Fibroblast of the aortic adventitia (primary cell): ENCODE measurements at places on chromosomes 5 and 9.
A peak's percentile ranks its signal among the peaks of the same experiment; 100 is the strongest.

DNA sequence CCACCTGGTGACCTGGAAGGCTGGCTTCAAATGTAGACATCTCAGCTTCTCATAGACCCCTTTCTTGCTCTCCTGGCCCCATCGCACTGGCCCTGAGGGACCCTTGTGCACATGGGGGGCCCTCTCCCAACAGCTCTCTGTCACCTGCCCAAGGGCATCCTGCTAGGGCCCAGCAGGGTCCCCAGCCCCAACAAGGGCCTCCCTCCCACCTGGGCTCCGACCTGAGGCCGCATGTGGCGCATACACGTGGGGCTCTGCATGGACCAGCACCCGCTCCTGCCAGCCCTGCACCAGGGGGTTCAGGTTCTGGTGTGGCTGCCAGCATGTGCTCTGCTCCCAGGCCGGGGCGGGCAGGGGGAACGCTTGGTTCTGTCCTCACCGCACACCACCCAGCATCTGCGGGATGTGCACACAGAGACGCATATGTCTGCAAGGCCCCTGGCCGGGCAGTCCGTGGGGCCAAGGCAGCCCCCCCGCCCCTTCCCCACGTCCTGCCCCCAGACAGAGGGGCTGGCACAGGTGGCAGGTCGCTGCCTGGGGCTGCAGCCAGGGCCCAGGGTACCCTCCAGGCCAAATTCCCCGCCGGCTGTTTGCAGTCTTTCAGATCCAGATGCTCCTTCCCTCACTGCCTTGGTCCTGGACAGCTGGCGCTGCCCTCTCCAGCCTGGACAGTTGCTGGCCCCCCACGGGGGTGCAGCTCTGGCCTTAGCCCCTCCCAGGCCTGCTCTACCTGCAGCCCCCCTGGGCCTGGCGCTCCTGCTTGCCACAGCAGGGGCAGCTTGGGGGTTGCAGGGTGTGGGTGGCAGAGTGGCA, 17.9 kb upstream of the NRARP start:
- no peak for DNase-seq

- DNase-seq, result no peak
Measured at GRCh38 chr5:11520241-11520930, 383.9 kb downstream of the CTNND2 start.

DNA sequence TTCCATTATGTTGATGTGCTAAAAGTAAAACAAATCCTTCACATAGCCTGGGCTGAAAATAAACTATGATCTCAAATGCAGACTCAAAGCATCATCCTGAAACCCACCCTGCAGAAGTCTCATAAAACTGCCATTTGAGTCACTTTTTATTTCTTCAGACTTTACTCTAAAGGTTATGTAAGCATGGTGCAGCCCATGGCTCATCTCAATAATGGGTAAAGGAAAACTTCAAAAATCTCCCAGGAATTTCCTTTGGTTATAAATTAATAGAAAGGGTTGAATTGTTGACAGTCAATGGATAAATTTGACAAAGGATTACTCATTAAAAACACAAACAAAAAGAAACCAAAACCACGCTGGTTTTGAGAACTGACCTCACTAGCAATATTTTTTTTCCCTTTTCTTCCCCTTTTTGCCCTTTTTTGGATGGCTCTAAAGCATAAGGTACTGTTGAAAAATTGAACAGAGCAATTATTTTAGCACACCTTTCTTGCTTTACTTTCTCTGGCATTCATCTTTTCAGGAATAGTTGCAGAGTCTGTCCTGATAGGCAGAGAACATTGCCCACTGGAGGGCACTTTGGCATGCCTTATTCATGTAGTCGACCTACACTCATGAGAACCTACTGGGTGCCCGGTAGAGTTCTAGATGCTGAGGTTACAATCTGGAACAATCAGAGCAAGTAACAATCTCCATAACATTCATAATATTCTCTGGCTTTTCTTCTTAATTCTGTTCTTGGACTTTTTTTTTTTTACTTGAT, 191.4 kb downstream of the TMEM167A start:
- peak; percentile 23 for DNase-seq

GRCh38 chr5:134189031-134189430, 12.3 kb upstream of the SKP1 start:
- DNase-seq, result no peak

GRCh38 chr5:33843579-33843978, 48.2 kb downstream of the ADAMTS12 start:
- peak; percentile 85 for DNase-seq

DNA sequence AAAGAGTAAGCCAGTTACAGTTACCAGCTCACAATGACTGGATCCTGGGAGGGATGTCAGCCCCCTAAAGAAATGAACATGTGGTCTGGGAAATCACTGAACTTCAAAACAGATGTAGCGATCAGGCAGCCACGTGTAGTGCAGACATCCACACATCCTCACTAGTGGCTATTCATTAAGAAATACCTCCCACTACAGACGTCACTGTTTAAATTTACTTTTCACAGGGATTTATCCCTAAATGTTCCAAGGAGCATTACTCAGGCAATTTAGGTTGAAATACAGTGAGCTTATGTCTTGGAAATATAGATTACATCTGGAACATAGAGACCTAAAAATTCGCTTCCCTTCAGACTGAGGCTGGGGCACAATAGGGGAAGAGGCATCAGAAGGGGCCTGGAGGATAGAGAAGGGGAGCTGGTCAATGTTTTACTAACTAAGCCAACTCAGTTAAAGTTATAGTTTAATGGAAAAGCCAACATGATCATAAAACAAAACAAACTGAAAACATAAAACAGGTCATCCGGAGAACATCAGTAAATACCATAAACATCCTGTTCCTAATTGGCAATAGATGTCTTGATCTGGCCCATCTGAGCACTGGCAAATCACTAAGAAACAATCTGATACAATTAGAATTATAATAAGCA, 92.3 kb downstream of the FANCC start:
- peak; percentile 14 for DNase-seq

GRCh38 chr5:59390074-59390659, 503.4 kb downstream of the PDE4D start:
- peak; percentile 46 for DNase-seq

GRCh38 chr5:83665631-83666030, 55.0 kb downstream of the HAPLN1 start:
- DNase-seq, result no peak

- peak; percentile 33 for DNase-seq
Measured at GRCh38 chr5:111585291-111585690, 73.0 kb upstream of the STARD4 start.

GRCh38 chr5:149930749-149931574, 13.6 kb downstream of the PDE6A start:
- no peak for DNase-seq

DNA sequence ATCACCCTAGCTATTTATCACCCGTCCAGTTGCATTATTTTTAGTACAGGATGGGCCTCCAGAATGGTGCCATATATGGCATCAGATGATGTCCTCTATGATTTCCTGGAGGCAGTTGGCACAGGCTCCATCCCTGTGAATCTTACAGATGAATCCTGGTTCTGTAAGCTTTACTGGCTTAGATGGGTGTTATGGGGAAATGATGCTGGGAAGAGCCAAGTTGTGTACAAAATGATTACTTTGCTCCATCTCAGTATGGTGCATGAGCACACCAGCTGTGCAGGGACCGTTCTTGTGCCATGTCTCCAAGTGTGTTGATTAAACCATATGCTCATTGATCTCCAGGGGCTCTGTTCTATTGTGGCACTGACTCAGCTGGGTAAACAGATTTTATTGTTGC, 755.7 kb downstream of the TLR4 start:
- DNase-seq, result no peak

- peak; percentile 61 for DNase-seq
Measured at GRCh38 chr5:130066644-130067043, 162.4 kb downstream of the CHSY3 start.

GRCh38 chr5:81408496-81408895, 14.6 kb upstream of the ACOT12 start:
- peak; percentile 49 for DNase-seq

DNA sequence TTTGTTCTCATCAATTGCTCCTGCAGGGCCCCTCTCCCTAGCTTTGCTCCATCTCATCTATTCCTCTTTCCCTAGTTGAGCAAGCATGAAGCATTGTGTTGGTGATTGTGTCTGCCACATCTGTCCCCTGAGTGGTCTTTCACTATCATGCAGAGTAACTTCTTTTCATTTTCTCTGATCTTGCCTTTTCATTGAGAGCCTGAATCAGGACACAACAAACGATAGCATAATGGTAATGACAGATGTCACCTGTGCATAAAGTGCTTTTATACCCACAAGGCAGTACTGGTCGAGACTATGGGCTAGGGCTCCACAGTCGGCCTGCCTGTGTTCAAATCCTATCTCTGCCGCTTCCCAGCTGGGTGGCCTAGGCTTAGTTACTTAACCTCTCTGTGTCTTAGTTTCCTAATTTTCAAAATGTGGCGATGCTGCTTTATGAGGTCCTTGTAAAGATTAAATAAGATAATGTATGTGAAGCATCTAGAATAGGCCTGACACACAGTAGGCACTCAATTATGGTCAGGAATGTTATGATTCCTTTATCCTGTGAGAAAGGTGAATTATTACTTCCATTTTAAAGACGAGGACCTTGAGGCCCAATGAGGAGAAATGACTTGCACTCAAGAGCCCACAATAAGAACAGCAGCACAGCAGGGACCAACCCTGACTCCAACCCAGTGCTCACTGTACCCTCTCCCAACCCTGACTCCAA, 137.1 kb upstream of the ZNF618 start:
- no peak for DNase-seq

DNA sequence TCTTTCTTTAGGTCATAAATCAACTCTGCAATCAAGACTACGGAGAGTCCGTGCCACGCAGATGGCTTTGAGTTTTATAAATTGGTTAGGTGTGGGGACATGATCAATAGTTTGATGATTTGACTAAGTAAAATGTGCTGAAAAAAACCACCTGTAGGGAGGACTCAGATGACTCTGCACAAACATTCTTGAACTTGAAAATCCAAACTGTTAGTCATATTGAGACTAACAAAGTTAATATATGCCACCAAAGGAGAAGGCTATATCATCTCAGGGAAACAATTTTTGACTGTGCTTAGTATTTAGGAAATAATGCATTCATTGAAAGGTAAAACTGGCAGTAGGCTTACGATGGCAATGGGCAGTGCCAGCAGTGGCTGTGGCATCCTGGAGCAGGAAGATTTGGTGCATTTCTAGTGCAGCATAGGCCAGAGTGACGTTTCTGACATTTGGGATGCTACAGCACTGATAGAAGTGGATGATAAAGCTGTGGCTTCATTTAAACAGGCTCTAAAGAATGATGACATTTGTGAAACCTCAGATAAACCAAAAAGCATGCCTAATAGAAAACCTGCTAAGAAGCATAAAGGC, 291.1 kb downstream of the MLLT3 start:
- DNase-seq, result no peak

- DNase-seq, result no peak
Measured at GRCh38 chr5:131384173-131384572, 120.3 kb downstream of the CDC42SE2 start.

DNA sequence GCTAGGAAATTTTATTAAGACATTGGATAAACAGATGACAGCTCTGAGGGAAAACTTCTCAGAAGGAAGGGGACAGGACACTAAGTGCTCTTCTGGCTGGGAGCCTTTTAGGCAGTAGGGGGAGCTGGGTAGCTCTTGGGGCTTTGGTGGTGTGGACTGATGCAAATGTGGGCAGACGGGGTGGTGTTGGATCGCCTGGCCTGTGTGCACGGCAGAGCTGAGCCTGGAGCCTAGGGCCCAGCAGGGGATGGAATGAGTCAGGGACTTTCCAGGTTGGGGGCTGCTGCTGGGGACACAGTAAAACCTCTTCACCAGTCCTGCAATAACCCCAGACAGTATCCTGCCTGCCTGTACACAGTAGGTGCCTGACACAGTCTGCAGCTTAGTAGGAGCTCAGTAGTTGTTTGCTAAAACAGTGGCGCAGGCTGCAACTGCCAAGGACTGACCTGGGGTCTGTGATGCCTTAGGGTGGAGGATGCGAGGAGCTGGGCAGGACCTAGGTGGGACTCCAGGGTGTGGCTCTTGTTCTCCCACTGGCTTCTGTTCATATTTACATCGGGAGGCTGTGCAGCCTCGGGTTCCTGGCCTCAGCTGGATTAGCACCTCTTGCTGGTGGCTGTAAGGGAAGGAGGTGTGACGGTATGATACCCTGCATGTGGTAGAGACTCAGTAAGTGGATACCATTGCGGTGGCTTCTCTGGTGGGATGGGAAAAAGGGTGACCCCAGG, 83.8 kb downstream of the DAB2IP start:
- DNase-seq, result peak; percentile 49

DNA sequence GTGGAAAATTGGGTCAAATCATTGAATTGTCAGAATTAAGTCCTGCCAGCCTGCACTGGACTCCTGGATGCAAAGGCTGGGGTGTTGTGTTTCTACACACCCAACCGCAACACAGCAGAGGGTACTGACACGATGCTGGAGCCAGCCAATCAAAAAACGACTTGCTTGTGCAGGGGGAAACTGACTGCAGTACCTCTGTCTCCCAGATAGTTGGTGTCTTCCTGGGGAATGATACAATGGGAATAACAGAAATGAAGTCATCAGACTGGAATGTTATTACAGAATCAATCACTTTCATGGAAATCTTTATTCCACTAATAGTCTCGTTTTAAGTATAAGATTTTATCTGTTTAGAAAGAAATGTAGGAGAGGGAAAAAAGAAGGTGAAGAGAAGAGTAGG, 330.3 kb downstream of the MLLT3 start:
- peak; percentile 10 for DNase-seq

DNA sequence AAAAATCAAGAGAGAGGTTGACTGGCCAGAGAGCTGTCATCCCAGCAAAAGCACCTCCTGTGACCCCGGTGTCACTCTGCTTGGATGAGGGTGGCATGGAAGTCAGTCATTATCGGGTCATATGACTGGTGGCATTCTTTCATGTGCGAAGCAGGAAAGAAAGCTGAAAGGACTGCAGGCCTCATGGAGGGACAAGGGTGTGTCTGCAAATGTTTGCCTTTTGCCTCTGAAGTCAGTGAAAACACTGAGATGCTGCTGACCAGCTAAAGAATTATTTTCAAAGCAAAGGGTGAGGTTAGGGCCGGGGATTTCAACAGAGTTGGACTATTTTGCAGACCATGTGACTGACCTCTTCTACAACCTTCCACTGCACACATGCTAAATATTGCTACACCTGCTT, 298.3 kb downstream of the CSNK1G3 start:
- no peak for DNase-seq

- DNase-seq, result no peak
Measured at GRCh38 chr5:31413030-31413812, 118.7 kb downstream of the DROSHA start.
